NCI-H460 (cell line): ENCODE measurements at places on chromosomes 6 and 20. TPM values are rescaled to one million over a fixed set of nuclear protein-coding genes. Genes with fewer than 3 reads are reported as not detected.
A peak's percentile ranks its signal among the peaks of the same experiment; 100 is the strongest.

GRCh38 chr6:11433860-11434259 is 103.7 kb upstream of the TMEM170B start:
- no peak for DNase-seq

DNA sequence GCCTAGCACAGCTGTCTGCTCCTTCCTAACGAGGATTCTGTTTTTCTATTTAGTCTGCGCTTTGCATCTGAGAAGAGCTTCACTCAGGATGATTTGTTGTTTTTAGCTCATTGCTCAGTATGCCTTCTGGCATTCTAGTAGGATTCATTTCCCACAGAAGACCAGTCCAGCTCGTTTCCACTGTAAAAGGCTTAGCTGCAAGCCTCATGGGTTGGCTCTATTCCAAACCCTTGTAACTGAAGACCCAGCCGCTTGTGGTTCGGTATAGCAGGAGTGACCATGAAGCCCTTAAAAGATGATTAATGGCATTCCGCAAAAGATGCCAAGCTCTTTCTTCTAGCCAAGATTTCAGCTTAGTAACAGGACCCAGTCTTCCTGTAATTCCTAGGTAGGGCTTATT is 7.2 kb downstream of the ADGRF1 start:
- DNase-seq, result no peak

GRCh38 chr6:20271818-20272217 is 59.5 kb upstream of the MBOAT1 start:
- no peak for DNase-seq

DNA sequence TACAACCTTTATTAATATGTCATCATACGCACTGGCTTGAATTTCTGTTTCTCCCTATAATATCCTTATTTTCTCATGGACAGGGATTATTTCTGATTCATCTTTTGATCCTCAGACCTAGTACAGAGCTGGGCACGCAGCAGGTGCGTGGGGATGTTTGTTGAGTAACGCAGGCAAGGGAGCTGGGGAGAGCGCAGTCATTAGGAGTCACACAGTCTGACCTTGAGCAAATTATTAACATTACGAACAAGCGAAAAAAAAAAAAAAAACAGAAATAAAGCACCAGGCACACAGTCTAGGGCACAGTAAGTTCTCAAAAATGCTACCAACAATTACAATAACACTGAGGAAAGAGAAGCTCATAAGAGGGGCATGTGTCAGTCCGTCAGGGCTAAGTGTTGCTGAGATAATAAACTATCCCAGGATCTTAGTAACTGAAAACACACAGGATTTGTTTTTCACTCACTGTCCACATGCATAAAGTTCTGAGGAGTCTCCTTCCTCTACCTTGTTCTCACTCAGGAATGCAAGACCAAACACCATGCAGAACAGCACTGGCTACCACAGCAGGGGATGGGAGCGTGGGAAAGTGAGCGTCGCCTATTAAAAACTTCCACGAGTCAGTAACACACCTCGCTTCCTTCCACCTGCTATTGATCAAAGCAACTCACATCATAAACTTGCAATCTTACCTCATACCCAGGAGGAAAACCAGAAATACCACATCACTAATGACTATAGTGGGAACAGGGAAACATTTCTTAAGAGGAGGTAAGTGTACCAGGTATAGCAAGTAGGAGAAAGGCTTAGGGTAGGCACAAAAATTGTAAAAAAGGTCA is 56.9 kb downstream of the PDE10A start:
- DNase-seq, result no peak

GRCh38 chr6:106181664-106182418 is 95.7 kb downstream of the PRDM1 start:
- no peak for DNase-seq

- DNase-seq, result no peak
Observed at GRCh38 chr6:74041420-74041819, 345.4 kb downstream of the CD109 start.

DNA sequence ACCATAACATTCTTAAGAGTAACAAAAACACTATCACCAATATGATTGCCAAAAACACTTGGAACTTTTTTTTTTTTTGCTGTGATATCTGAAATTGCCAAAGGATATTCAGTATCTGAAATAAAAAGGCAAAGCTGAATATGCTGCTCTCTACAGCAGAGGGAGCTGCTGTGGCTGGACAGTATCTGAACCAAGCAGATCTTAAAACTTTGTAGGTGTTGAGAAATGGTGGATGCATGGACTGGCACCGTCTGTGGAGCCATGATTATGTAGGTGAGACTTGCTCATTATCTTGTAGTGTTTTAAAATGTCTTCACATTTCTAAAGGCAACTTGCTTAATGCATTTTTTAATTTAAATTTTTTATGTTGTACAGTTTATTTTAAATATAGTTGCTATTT is 9.2 kb downstream of the PDCD2 start:
- DNase-seq, result no peak

DNA sequence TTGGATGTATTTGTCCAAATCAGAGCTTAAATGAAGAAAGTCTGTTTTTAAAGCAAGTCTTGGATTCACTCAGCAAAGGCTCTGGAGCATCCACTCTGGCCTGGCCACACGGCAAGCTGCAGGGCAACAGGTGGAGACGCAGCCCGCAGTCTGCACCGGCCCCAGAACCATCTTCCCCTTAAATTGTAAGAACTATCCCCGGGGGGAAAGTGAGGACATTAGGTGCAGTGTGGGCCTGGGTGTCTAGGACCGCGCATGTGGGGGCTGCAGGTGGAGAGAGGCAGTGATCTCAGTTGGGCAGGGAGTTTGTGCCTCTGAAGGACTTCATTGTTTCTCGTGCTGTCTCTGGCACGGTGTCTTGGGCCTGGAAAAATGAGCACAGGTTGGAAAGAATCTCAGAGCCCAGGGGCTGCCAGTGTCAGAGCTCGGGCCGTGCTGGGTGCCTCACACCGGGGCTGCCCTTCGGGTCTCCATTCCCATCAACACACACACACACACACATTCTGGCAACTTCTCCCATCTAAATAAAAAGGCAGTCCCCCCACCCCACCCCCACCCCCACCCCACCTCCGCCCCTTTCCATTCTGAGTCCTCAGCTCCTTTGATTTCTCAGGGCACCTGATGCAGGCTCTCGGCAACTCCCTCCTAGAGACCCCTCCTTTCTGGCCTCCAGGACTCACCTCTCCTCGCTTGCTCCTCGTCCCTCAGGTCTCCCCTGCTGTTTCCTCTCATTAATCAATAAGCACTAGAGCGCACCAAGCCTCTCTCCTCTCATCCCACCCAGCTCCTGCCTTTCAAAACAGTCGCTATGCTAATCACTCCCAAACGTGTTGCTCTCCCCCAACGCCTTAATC is 48.4 kb downstream of the FOXF2 start:
- DNase-seq, result no peak

- DNase-seq, result no peak
Observed at GRCh38 chr6:130849594-130849993, 22.4 kb downstream of the SMLR1 start.

DNA sequence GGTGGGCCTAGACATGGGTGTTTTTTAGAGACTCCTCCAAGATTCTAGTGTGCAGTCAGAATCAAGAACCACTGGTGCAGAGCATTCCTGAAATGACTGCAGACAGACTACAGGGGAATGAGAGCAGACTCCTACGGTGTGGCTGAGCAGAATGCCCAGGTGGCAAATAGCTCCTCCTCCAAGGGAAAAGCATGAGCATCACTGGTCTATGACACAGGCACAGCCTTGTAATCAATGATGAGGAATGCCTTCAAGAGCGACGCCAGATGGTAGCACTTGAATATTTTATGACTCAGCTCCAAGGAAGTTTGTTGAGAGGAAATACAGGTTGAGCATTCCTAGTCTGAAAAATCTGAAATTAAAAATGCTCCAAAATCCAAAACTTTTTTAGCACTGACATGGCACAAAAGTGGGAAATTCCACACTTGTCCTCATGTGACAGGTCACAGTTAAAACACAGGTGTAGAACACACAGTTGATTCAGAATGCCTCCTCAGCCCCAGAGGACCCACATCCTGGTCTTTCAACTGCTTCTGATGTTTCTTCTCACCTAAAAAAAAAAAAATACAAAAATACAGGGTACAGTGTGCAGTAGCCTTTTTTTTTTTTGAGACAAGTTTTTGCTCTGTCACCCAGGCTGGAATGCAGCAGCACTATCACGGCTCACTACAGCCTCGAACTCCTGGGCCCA is 10.6 kb upstream of the FAM8A1 start:
- no peak for DNase-seq

DNA sequence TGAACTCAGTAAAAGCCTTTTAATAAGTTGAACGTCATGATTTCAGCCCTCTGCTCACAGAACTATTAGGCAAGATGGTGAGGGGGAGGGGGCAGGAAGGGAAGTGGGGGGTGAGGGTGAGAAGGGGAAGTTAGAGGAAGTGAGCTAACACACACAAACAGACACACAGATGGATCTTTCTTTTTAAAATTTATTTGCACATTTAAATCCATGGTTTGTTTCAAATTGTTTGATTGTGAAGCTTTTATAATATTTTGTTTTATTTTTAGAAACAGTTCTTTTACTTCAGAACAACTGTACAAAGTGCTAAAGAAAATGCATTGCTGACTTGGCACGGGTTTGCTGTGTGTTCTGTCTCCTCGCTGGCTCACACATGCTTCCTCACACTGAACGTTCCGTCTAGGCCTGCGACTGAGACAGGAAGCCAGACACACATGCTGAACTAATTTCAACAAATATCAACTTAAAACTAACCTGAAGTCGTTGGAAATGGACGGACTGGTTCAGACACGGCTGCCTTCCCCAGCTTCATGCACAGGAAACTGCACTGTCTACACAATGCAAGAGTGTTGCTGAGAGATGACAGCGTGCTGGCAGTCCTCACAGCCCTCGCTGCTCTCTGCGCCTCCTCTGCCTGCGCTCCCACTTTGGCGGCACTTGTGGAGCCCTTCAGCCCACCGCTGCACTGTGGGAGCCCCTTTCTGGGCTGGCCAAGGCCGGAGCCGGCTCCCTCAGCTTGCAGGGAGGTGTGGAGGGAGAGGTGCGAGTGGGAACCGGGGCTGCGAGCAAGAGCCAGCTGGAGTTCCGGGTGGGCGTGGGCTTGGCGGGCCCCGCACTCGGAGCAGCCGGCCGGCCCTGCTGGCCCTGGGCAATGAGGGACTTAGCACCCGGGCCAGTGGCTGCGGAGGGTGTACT is 8.1 kb upstream of the ZBP1 start:
- no peak for DNase-seq

DNA sequence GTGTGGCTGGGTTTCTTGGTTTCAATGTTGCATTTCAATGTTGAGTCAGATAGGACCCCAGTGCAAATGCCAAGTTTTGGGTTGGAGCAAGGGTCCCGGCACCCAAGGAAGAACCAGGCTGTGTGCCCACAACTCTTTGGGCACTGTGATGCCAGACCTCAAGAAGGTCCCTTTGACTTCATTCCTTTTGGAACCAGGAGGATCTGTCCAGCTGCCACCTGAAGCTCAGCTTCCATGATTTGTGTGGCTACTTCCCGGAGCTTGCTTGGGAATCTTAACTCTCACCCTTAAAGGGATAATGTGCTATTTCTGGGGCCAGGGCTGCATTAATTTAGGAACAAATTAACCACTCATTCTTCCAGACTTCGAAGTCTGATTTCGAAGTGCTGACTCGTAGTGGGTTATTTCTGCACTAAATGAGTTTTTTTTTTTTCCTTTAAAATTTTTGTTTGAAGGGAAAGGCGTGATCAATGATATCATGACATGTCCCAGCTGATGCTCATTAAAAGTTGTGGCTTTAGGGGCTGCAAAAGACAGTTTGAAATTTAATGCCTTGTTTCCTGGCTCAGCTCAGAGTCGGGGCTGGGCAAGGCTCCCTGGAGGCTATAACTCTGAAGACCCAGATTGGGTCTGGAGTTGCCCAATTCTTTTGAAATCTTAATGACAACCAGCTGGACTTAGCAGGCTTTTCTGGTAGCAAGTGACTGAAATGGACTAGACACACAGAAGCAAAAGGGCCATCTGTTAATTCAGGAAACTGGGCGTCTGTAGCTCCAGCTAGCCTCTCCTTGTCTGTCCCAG is 24.0 kb upstream of the PHACTR3 start:
- DNase-seq, result no peak

DNA sequence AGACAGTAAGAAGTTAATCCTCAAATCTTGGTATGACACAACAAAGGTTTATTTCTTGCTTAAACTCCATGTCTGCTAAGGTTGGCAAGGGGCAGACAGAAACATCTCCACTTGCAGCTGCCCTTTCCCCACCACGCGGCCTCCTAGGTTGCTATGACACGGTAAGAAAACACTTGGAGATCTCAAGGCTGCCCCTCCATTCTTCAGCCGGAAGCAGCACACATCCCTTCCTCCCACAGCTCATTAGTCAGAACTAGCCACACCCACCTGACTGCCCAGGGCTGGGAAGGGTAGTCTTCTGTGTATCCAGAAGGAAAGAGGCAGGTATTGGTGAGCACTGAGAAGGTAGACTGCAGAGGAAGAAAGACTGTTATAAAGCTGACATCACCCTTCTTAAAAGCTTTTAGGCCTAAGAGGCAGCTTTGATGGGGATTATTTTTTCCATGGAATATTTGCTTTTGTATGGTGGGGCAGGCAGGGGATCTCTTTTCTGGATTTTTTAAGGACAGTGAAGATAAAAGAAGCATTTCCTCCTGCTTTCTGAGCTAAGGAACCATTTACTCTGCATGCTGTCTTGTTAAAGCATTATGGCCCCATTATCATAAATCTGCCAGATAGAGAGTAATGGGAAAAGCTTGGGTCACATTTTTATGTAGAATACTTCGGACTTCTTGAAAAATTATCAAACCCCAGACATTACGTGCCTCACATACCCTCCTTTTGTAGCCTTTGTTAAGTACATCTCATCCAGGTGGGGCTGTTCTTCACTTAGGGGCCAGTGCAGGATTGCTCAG is 41.6 kb downstream of the MRAP2 start:
- DNase-seq, result no peak

DNA sequence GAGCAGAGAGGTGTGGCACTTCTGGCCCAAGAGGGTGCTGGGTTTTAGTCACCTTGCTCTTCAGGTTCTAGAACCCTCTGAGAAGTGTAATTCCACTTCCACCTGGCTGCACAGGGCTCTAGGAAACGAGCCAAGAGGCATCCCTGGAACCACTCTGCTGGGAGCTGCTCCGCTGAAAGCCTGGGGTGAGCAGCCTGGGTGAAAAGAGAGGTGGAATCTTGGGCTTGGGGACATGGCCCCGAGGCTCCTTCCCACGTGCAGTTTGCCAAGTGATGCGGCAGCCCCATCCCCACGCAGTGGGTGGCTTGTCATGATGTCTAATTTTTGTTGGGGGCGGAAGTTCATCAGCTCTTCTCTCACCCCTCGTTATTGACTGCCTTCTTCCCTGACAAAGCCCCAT is 32.8 kb downstream of the PPP1R16B start:
- DNase-seq, result no peak

- peak; percentile 83 for DNase-seq
Observed at GRCh38 chr20:50415516-50416268, 94.5 kb upstream of the PTPN1 start.

The ADAM33 gene
- 0.10 and 0.12 TPM in 2 replicates for total RNA-seq

The GJA1 gene
- total RNA-seq, result 31.8 and 34.1 TPM in 2 replicates

The WFDC10B gene
- not detected in 2 replicates for total RNA-seq

The SNAP25 gene
- 0.40 and 0.42 TPM in 2 replicates for total RNA-seq

The NCR2 gene
- total RNA-seq, result not detected in 2 replicates

The GMEB2 gene
- total RNA-seq, result 13.1 and 14.0 TPM in 2 replicates

The GPX5 gene
- total RNA-seq, result not detected in 2 replicates
